T-helper 17 cell (primary cell): ENCODE measurements at places on chromosomes 3 and 15.

DNA sequence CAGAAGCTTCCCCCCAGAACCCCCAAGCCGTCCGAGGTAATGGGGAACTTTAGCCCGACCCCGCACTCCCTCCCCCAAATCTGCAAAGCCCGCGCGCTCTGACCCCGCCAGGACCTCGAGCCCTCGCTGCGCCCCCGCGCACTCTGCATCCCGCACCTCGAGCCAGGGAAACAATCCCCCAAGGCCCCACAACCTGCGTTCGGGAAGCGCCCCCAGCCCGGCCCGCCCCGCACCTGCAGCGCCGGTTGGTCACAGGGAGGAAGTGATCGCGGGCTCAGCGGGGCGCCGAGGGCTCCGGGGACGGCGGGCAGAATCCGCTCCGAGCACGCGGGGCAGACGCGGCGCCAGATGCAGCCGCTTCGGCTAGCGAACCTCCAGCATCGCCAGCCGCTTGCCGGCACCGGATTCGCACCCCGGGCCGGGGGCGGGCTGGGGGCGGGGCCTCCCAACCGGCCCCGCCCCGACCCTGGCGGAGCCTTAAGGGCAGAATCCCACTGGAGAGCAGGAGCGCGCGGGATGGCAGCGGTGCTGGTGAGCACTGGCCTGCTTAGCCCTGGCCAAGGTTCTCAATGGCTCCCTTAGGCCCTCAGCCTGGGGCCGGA, at the start of gene CAMKV:
TSS of gene CAMKV (minus strand) at position 382 of the 602 bp plus-strand sequence. CDS start 7,518 bp downstream, outside the sequence.
- DNase-seq: peak; percentile 20

GRCh38 chr15:76334438-76335306, 1.9 kb upstream of the ISL2 start:
- DNase-seq: no peak

DNA sequence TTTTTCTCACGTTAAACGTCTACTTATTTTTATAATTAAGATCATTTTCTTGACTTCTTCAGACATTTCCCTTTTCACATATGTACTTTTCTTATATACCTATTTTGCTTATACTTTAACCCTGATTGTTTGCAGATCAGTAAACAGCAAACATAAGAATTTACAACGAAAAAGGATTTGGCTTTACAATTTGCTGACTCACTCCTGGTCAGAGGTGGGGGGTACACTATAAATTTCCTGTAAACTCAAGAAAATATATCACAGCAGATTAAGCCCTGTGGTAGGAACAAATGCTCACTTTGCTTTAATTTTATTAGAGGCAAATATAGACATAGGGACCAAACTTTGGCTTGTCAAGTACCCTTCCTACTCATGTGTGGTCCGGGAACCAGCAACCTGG, 185.0 kb downstream of the PLCL2 start:
- DNase-seq: no peak

DNA sequence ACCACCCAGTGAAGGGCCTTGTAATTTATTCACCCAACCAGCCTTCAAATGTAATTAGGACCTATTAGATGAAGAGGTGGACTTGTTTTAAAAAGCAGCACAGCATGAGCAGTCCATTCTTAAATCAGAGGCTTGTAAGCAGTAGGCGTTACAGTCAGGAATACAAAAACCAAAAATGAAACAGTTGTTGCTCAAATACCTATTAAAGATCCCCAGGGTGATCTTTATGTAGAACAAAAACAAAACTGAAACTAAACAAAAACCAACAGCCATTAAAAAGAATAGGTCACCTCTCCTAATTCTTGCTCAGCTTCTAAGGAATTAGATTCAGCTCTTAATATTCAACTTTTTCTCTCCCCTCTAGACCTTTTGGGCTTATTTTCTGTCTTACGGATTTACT, 104.9 kb upstream of the ST8SIA2 start:
- DNase-seq: no peak

DNA sequence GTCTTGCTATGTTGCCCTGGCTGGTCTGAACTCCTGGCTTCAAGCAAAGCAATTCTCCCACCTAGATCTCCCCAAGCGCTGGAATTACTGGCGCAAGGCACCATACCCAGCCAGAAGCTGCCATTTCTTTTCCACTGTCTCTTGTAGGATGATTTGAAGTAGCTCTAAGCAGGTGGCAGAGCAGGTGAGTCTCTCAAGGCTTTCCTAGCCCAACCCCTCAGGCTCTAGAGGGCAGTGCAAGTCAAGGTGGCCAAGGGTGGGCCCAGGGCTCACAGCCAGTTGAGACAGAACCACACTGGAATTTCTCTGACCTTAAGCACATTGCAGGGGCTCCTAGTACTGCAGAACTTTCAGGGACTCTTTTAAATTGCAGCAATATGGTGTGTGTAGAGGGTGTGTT, 15.6 kb upstream of the DAG1 start:
- no peak for DNase-seq

DNA sequence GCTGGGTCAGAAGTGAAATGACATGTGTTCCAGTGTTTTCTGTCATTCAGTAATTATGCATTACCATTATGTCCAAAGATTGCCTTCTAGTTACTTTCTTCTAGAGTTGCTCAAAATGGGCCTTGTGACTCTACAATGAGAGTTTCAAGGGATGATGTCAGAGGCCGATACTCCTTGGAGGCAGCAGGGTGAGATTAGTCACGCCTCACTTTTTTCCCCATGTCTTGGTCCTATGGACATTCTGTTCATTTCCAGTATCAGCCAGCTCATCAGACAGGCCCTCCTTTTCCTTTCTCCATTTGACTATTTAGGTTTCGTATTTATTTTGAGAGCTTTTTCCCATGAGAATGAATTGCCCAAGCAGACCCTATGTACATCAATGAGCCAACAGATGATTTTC, 17.5 kb downstream of the VGLL3 start:
- DNase-seq: no peak

DNA sequence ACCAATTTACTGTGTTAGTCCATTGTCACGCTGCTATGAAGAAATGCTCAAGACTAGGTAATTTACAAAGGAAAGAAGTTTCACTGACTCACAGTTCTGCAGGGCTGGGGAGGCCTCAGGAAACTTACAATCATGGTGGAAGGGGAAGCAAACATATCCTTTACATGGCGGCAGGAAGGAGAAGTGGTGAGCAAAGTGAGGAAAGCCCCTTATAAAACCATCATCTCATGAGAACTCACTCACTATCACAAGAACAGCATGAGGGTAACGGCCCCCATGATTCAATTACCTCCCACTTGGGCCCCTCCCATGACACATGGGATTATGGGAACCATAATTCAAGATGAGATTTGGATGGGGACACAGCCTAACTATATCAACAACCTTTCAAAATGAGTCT, 20.2 kb downstream of the USF3 start:
- no peak for DNase-seq

DNA sequence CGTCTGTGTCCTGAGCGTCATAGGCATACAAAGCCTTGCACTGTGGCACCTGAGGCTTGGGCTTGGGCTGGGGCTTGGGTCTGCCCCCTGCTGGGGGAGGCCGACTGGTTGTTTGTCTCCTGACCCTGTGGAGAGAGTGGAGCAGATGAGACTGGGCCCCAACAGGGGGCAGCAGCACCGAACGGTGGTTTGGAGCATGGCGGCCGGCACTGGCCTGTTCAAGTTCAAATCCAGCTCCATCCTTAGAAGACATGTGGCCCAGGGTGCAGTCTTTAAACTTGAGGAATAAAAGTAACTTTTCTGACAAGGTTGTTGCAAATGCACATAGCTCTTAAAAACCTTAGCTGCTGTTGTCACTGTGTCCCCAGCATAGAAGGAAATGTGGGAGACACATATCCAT, 33.3 kb downstream of the CCNB2 start:
- peak; percentile 20 for DNase-seq

DNA sequence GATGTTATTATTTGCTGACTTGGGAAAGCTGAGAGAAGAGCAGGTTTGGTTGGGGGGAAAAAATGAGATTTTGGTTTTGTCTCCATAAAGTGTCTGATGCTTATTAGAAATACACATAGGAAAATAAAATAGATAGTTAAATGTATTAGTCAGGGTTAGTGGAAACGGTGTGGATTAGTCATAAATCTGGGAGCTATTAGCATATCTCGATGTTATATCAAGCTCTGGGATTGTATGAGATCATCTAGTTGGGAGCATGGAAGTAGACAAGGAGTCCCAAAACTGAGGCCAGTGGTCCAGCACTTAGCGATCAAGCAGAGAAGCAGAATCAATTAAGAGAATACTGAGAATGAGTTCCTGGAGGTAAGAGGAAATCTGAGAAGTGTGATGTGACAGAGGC, 845.5 kb downstream of the ROBO2 start:
- no peak for DNase-seq

- no peak for DNase-seq
These were observed 39.4 kb downstream of the THSD4 start for GRCh38 chr15:71154607-71155200.

- no peak for DNase-seq
These were observed 40.9 kb upstream of the ATP13A3 start for GRCh38 chr3:194527726-194528125.

GRCh38 chr3:95408464-95408862, 1345.6 kb downstream of the NSUN3 start:
- no peak for DNase-seq

GRCh38 chr15:81105545-81105944, 28.5 kb upstream of the CFAP161 start:
- no peak for DNase-seq

- DNase-seq: no peak
These were observed 739.9 kb upstream of the NR2F2 start for GRCh38 chr15:95590533-95591044.

- DNase-seq: no peak
These were observed 141.1 kb downstream of the GHSR start for GRCh38 chr3:172307141-172307560.
